ENCODE measurements at places on chromosomes 2 and 18. TPM values are rescaled to one million over a fixed set of nuclear protein-coding genes. Genes with fewer than 3 reads are reported as not detected.

PLGLB1 gene
- 4.4 TPM for total RNA-seq

NIF3L1 gene
- total RNA-seq: 17.7 TPM

DNA sequence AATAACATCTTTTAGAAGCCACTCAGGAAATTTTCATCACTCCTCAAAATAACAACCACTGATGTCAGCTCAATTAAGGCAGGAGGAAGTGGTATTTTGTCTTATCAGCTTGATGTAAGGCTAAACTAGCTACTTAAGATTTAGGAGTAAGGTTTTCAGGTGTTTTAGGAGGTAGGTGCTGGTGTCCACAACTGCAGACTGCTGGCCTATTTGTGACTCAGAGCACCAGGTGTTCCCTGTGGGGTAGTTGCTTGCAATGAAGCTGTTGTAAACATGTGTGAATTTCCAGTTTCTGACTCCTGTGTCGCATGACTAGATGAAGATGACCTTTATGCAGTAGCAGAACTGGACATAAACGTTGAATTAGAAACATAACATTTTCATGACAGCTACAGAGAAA lies 164.2 kb downstream of the THSD7B start:
- DNase-seq: no peak

FBXO48 gene
- 1.4 TPM for total RNA-seq
